Amniotic stem cell (primary cell): ENCODE measurements at places on chromosomes 2 and 18.
A peak's percentile ranks its signal among the peaks of the same experiment; 100 is the strongest.

DNA sequence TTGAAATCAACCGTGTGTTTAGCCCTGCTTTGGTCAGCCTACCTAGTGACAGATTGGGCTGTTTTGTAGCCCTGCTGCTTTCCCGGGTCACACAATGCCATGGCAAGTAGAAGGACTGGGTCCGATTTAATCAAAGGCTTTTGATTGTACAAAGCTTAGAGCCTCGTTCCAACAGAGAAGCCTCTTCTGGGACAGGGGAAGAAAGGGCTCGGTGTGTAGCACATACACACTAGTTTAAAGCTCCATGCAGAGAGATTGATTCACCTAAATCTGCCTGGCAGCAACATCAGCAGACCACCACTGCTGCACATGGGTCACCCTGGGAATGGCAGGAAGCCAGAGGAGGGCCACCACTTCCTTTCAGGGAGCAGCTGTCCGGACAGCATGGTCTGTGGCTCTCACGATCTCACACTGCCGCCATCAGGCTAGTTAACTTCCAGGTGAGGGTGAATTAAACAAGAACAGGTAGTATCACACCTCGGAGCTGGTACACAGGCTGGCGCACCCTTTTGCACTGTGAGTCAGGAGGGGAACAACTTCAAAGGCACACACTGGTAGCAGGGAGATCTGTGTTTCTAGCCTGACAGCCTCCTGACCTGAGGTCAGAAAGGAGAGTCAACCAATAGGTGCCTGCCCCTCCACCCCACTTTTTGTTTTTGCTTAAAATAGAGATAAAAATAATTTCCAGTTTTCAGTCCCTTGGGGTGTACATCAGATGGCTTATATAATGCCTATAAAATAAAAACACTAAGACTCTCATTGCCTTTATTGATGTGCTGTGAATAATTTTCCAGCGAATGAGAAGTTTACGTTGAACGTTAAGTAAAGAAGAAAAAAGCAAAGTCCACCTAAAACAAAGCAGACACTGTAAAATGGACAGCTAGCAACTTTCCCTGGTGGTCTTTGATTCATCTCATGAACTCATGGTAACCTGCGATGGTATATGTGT, 108.5 kb downstream of the CDCA7 start:
- no peak for DNase-seq

DNA sequence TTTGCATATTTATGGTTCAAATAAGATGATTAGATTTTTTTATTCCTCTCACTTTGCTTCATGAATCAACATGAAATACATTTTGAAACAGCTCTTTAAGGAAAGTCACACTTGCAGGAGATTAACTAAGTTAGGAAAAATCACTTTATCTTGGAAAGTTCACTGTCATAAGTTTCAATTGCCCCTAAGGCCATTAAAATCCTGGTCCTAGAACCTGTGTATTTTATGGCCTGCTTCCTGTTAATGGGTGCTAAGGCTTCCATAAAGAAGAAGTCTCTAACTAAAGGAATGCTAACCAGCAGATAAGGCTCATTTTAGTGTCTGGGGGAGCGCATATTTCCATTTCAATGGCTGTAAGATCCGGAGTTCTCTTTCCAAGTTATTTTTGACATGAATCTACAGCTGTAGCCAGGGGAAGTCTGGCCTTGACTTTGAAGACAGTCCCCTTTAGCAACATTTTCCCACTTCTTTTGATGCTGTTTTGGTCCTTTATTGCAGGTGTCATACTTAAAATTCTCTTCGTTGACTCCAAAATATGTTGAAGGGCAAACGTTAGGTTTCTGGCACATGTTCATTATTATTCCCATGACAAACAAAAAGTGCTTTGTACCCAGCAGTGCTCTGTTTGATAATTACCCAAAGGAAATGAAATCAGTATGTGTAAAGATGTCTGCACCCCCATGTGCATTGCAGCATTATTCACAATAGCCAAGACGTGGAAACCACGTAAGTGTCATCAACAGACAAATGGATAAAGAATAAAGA, 34.4 kb upstream of the SH3BP4 start:
- DNase-seq = no peak

GRCh38 chr18:74505776-74506175, 9.6 kb downstream of the CNDP2 start:
- DNase-seq = no peak

GRCh38 chr2:220708366-220708765, 863.7 kb downstream of the EPHA4 start:
- peak; percentile 19 for DNase-seq

DNA sequence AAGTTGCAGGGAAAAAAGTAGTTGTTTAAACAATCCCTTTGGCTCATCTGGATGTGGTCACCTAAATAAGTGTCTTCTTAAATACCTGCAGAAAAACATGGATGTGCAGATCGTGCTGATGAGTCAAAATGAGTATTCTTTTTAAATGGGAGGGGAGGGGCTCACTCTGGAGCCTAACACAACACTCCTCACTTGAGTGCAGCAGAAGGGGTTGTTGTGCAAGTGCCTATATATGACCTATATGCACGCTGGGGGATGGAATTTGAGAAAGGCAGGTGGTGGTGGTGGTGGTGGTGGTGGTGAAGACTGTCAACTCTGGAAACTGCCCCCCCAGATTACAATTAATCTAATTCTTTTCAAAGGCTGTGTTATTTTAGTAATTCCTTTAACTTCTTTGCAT, 77.9 kb upstream of the FAM124B start:
- no peak for DNase-seq

- no peak for DNase-seq
Measured at GRCh38 chr2:59000796-59001195, 759.7 kb upstream of the FANCL start.

DNA sequence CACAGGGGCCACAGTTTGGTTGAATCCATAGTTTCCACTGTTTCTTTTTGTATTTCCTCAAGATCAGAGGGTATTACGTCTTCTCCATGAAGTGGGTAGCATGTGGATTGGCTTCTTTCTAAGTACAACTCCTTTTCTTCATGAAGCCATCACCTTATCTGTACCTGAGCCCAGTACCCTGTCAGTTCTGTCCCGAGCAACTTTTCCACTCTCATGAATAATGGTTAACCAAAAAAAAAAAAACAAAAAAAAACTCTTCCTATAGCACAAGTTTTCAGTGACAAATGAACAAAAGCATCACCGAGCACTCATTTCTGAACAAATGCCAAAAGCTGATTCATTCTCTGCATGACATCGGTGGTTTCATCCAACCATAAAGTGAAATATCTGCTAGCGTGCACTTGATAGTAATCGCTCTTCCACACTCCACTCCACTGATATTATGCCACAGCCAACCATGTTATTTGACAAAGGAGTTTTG, 53.0 kb upstream of the CCDC150 start:
- DNase-seq = peak; percentile 81

DNA sequence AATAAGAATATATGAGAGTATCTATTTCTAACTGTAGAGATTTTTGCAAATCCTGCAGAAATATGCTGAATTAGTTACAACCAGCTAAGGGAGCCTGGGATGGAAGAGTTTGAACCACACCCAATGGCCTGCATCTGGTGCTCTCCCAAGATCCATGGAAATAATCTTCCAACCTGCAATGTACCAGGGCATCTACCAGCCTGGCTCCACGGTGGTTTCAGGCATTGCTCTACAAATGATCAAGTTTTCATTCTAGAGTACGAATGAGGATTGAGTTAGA, 61.4 kb upstream of the IL1R1 start:
- DNase-seq = no peak

DNA sequence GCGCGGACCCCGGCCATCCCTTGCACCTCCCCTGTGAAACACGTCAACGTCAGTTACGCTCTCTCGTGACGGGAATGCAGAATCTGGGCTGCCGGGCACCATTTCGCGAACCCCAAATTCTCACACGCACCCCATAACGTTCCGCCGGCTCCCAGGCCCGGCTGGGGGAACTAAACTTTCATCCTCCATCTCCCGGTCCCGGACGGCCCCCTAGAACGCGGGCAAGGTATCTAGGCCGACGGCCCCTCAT, 544 bp downstream of the DNAJC27 start:
- DNase-seq = no peak

DNA sequence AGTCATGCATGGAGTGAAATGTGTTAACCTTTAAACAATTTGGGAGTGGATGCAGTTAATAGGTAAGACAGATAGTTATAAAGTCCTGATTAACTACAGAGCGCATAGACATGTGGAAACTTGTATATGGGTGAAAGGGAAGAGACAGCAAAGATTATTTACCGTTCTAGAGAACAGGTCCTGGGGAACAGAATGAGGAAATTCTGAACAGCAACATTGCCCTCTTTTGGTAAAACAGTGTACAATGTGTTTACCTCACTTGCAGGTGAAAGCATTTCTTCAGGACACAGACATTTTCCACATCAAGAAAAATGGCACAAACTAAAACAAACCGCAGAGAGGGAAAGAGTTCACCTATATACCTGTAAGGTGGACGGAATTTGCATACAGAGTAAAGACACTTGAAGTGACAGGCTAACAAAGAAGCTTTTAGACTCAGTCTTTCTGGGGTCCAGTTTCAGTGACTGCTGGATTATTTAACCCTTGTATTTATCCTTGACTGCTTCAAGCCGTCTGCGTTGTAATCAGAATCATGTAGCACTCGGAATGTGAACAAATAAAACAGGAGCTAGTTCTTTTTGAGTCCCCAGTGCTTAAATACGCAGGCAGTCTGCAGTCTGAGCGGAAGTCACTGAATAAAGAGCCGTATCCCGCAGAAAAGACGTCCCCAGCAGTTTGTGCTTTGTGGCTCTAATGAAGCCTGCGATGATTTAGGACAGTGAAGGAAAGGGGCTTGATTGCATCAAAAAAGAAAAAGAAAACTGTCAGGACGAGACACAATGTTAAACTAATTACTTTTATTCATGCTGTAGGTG, 364.8 kb upstream of the GALNT5 start:
- peak; percentile 16 for DNase-seq

DNA sequence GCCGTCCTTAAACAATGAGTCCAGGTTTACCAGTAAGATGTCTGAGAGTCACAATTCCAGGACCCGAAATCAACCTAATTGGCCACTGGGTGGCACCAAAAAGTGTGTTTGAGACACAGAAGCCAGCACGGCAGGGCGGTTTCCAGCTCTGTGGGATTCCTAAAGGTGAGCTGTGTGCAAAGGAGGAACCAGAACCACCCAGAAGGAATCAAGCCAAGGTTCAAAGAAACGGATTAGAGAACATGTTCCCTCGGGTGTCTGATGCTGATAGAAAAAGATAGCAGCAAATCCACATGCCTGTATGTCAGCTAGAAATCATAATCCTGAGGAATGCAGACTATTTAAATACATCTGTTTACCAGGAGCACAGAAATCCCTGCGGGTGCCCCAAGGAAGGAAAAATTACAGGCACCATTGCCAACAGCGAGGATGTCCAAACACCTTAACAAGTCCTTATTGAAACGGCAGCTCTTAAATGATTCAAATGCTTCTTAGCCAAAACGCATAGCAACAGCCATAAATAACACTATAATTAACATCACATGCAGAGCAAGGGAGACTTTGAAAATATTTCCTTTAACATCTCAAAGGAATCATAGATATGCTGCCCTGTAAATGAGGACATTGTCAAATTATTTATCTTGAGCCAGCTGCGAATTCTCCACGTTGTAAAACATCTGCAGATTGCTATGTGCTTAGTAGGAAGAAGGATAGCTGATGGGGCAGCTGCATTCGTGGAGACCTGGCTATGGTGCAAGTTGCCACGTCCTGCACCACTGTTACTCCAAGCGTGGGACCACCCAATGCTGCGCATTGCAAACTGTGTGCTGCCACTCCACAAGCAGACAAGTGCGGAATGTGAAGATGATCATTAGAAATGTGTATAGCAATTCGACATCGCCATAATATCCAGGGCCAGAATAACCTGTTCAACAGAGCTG, 318.7 kb upstream of the NCKAP5 start:
- peak; percentile 79 for DNase-seq

DNA sequence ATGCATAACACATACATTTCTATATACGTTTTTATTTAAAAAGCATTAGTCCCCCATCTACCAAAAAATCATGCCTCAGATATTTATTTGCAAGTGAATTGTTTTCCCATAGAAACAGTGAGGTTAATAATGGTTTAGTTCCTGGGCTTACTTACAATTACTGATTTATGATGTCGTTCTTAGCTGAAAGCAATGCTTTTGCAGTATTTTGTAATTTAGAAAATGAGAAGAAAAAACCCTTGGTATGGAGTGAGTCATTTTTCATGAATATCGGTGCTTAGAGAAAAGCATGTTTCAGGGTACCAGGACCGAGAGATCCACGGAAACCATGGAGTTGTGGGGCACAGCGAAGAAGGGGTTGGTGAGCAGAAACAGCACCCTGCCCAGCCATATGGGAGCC, 12.0 kb upstream of the CDK15 start:
- DNase-seq = no peak

- DNase-seq = no peak
Measured at GRCh38 chr2:30147196-30147714, 448 bp downstream of the YPEL5 start.

- no peak for DNase-seq
Measured at GRCh38 chr18:61666876-61667590, 225.8 kb downstream of the RNF152 start.

- no peak for DNase-seq
Measured at GRCh38 chr2:136101042-136101441, 16.9 kb downstream of the CXCR4 start.

DNA sequence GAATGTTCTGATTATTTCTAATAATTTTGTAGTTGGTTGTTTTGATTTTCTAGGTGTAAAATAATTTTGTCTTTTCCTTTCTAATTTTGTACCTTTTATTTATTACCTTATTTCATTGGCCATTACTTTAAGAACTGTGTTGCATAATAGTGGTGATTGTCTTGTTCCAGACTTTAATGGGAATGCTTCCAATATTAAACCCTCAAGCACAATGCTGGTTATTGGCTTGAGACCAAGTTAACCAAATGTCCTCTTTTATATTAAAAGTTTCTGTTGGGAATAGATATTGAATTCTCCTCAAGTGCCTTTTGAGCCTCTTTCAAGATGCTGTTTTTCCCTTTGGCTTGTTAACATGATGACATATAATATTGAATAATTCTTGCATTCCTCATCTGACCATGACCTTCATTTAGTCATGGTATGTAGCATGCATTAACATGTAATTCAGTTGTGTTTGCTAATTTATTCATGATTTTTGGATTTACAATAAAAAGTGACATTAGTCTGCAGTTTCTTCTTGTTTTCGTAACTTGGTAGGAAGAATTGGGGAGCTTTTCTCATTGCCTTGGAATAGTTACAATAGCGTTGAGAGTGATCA, 141.7 kb downstream of the DIS3L2 start:
- DNase-seq = no peak

- no peak for DNase-seq
Measured at GRCh38 chr2:232896111-232896510, 26.0 kb downstream of the SNORC start.

GRCh38 chr2:223108351-223109050, 56.5 kb downstream of the KCNE4 start:
- peak; percentile 70 for DNase-seq

DNA sequence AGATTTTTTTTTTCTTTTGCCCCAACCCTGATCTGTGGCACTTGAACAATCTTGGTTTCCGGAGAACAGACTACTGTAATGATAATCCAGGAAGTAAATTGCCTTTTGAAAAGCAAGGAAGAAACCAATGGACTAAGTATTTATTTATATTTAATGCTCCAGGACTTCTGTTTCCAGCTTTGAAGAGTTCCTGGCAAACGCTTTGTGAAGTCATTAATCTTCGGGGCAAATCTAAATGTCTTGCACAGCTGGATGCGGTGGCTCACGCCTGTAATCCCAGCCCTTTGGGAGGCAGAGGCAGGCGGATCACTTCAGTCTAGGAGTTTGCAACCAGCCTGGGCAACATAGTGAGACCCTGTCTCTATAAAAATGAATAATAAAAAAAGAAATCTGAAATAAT, 135.1 kb upstream of the GATA6 start:
- DNase-seq = no peak

GRCh38 chr18:27668158-27668557, 483.1 kb upstream of the CHST9 start:
- DNase-seq = peak; percentile 0
